ENCODE measurements at places on chromosomes 11 and 22.

DNA sequence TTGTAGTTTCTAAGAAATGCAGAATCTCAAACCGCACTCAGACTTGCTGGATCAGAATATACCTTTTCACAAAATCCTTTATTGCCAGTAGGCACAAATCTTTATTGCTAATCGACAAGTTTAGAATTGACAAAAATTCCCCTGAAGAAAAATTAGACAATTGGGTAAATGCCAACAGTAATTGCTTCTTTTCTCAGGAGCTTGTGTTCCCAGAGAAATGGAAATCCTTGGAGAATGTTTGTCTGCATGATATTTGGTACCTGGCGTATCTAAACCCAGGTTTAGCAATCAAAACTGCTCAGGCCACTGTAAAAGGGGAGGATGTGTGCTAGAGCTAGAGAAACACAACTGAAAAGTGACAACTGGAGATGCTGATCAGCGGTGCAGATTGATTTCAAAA, at the start of gene OR8G5:
Gene OR8G5 (plus strand): TSS at position 301 of the 400 bp plus-strand sequence. CDS start 8,556 bp downstream, outside the sequence.
- DNase-seq = no peak

GRCh38 chr11:40567392-40567791, 892.1 kb downstream of the LRRC4C start:
- DNase-seq = no peak

- no peak for DNase-seq
Measured at GRCh38 chr22:27990879-27991278, 71.8 kb upstream of the PITPNB start.

DNA sequence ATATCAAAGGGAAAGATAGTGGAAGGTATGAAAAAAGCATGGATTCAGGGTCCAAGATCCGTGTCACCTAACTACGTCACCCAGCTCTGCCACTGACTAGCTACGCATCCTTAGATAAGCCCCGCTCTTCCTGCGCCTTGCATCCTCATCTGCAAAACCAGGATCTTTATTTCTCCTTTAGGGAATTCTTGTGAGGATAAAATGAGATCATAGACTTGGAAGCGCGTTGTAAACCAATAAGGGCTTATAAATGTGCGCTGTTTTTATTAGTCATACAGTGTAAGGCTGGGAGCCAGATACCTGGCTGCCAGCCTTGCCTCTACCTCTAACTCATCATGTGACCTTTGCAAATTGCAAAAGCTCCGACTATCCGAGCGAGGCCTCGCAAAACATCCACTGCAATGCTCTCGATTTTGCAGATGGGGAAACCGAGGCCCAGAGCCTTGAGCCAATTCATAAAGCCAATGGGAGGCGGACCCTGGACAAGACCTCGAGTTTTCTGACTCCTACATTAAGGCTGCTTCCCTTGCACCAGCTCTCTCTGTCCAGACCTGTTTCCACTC, 753 bp downstream of the PRPF19 start:
- no peak for DNase-seq

DNA sequence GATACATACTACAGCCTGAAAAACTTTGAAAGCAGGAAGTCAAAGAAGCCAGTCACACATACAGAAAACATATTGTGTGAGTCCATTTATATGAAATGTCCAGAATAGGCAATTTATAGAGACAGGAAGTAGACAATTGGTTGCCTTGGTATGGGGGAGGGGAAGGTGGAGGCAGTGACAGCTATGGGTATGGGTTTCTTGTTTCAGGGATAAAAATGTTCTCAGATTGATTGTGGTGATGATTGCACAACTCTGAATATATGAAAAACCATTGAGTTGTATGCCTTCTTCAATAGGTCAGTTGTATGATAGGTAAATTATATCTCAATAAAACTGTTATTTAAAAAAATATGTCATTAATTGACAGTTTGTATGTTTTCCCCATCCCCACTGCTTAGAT, 137.6 kb downstream of the SNX19 start:
- DNase-seq = no peak

DNA sequence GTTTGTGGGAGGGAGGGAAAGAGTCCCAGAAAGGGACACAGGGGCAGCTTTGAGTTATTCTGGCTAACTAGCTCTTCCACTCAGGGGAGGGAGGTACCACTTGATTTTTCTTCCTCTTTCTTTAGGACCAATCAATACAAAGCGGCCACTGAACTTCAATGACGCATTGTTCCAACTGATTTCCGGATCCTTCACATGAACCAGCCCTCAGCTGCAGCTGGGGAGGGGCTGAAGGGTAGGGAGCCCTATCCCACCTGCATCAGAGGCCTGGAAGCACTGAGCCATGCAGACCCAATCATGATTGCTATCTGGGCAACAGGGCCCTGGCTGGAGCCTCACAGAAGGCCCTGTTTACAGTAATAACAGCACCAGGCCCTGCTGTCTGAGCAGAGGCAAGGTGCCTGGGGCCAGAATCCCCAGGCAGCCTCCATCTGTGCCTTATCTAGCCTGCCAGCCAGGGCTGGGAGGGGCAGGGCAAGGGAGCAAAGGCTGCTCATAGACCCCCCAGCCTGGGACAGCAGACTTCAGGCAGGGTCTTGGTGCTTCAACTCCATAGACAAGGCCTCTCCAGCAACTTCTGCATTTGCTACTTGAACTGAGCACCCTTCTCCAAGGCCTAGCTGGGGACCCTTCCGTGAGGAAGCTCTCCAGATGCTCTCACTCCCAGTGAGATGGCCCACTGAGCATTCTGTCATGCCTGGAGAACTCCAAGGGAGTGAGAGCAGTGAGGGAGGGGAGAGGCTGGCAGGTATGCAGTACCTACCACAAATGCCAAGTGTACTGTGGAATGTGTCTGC, 22.5 kb downstream of the CLPB start:
- DNase-seq = no peak

DNA sequence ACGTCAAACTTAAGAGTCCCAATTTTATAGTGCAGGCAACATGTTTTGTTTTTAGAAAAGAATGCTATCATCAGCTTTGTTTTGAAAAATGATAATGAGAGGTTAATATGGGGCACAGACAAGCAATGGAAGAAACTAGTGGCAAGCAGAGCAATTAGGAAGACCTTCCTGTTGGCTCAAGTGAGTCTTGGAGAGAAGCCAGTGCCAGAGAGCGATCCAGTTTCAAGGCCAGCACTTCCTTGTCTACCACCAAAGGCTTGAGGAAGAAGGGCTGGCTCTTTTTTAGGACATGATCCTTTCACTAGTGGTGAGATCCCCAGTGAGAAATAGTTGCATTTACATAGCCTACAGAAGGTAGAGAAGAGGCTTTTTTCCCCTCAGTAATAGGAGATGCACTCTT, 1340.7 kb downstream of the LRRC4C start:
- no peak for DNase-seq

- no peak for DNase-seq
Measured at GRCh38 chr11:72693271-72693968, 19.2 kb upstream of the PDE2A start.

- no peak for DNase-seq
Measured at GRCh38 chr11:125945797-125946520, at the start of gene VSIG10L2. VSIG10L2 (plus strand) TSS chr11:125946044; CDS start chr11:125946056, 12 bp downstream.

GRCh38 chr11:29183301-29183700, 833.5 kb downstream of the KCNA4 start:
- DNase-seq = no peak

DNA sequence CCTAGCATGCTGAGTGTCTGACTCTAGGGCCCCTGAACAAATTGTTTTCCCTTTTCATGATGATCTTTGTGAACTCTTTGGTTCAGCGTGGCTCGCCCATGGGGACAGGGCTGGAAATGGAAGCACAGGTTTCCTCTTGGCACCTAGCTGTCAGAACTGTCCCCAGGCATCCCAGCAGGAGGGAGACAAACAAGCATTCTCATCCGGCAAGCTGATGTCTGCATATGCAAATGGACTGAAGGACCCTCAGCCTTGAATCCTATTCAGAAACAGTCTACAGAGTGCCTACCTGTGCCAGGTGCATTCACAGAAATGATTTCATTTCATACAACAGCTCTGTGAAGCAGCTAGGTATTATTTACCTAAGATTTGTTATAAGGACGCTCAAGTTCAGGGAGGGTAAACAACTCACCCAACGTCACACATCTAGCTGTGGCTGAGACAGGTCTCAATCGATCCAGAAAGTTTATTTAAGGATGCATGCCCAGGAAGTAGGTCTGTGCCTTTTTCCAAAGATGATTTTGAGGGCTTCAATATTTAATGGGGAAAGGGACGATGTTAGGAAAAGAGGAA, 176.4 kb downstream of the KIRREL3 start:
- no peak for DNase-seq

DNA sequence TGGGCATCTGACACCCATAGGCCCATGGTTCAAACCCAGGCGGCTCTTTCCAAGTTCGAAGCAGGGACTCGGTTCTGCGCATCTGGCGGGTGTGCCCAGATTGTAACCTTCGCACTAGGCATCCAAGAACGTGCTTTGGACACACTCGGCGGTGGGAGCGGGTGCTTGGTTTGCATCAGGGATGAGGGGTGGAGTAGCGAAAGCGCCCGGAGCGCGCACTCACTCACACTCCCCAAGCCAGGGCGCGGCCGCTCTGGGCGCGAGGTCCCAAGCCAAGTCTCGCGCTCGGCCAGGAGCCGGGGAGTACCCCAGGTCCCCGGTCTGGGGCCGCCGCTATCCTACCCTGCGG, 243 bp upstream of the SYT9 start:
- no peak for DNase-seq

GRCh38 chr11:88597387-88597786, 259.9 kb upstream of the CTSC start:
- no peak for DNase-seq

DNA sequence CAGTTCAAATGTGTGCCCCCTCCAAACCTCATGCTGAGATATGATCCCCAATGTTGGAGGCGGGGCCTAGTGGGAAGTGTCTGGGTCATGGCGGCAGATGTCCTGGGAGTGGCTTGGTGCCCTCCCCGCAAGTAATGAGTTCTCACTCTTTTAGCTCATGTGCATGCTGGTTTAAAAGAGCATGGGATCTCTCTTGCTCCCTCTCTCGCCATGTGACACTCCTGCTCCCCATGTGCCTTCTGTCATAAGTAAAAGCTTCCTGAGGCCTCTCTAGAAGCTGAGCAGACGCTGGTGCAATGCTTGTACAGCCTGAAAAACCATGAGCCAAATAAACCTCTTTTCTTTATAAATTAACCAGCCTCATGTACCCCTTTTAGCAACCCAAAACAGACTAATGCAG, 98.8 kb downstream of the SGSM3 start:
- no peak for DNase-seq

DNA sequence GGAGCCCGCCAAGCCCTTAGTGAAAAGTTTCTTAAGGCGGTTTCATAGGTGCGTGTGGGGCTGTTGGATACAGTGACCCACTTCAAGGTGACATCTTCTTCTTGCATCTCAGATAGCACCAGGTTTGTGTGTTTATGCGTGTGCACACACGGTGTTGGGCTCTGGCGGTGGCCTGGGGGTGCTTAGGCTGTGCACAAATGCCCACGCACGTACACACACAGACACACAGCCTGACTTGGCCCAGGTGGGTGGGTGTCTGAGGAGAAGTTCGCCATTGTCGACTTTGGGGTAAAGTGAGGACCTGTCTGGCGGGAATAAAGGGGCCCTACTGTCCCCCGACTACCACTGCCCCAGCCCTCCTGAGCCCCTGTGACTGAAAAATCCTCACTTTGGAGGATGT, 103.8 kb downstream of the KCNQ1 start:
- DNase-seq = no peak

DNA sequence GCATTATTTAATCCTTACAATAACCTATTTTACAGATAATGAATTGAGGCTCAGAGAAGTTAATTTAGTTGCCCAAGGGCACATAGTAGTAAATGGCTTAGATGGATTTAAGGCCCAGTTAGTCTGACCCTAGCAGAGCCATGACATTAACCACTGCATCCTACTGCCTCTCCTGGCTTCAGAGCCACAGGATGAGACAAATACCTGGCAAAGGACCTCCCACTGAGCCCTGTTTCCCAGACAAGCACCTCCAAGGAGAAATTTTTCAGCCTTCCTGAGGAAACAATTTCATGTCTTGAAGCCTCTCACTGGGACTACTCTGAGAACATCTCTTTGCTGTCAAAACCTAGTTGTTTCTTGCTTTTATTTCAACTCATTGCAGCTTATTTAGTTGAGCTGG, 28.4 kb downstream of the IZUMO1R start:
- DNase-seq = no peak

DNA sequence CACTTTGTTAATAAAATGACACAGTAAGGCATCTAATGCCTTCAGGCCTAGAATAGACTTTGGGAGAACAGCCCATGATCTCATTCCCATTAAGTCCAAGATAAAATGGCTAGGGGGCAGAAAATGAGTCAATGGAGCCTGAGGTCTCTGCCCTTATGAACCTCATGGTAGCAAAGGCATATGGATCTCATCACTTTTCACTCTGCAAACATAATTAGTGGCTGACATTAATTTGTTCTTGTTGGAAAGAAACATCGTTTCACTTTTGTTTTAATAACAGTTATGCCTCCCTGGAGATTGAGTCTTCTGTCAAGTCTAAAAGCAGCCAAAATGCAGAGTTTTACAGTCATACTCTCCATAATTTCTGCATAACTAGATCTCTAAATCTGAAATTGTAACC, 111.8 kb upstream of the API5 start:
- no peak for DNase-seq

DNA sequence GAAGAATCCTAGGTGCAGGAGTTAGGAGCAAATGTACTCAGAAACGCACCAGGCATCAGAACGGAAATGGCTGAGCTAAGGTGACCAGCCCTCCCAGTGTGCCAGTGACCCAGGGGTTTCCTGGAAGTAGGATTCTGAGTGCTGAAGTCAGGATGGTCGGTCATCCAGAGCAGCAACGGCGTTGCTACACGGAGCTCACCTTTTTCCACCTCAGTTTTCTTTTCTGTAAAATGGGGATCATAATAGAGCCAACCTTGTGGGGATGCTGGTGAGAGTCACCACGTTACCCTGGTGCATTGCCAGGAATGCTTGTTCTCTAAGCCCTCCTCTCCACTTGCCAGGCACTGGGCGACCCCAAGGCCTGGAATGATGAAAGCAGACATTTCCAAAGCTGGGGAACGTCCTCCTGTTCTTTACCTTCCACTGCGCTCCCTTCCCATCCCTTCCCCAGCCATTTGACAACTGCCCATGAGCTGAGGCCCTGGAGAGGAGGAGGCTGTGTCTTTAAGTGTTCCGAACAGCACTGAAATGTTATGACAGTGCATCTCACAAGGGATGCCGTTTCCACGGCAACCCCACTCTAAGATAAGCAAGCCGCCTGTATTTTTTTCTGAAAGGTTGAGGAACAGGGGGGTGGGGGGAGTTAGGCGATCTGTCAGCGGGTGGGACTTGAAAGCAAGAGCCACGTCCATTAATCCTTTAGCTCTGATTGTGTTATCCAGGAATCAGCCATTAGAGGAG, 66.8 kb downstream of the TSPAN18 start:
- no peak for DNase-seq

- DNase-seq = no peak
Measured at GRCh38 chr11:125554038-125554437, 15.2 kb upstream of the EI24 start.

- DNase-seq = no peak
Measured at GRCh38 chr11:56151376-56151775, 8.7 kb downstream of the OR8K5 start.

DNA sequence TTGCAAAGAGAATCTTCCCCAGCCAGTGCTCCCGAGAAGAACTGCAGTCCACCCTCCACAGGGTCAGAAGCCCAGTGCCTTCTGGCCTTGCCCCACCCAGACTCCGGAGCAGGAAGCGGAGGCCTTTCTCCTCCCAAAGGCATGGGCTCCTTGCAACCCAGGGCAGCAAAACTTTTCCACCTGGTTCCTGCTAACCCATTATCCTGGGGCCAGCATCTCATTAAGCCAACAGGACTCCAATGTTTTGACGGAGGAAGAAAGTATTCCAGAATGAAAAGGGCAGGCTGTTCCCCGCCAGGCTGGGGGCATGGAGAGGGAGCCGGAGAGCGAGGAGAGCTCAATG, 88.1 kb downstream of the RTL6 start:
- DNase-seq = no peak
